ENCODE measurements at places on chromosomes 1 and 21.
A peak's percentile ranks its signal among the peaks of the same experiment; 100 is the strongest.

DNA sequence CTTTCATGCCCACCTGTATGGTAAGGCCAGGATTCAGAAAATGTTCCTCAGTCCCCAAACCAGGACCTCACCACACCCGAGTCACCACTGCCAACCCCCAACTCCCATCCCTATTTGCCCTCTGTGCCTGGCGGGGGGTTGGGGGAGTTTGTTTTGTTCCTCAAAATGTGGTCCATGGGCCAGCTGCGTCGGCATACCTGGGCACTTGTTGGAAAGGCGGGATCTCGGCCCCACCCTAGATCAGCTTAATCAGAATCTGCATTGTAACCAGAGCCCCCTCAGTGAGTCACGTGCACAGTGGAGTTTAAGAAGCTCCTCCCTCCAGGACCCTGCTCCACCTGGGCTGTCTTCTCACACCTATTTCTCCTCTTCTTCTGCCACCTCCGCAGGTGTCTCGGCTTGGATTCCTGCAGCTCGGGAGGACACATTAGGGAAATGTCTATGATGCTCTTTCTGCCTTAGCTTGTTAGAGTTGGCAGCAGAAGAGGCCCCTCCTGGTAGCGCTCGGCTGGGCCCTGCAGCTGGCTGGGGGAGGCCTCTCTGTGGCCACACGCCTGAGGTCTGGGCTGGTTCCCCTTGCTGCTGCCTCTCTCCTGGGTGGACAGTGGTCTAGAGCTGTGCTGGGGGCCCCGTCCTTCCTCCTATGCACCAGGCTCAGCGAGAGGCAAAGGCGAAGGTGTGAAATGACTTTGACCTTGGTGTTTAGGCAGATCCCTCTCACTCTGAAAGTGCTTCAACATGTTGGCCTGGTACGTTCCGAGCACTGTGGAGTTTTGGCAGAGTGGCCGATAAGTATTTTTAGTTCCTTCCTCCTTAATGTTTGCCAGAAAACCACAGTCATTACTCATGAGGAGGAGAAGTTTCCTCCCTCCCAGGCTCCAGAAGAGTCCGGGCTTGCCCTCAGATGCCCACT lies 41.8 kb upstream of the CAMTA1 start:
- H3K4me3 ChIP-seq, result no peak overlapping the region
- peaks cover 55% of the 10 kb centered on the region for H3K4me1 ChIP-seq
- DNase-seq, result peak; percentile 76

DNA sequence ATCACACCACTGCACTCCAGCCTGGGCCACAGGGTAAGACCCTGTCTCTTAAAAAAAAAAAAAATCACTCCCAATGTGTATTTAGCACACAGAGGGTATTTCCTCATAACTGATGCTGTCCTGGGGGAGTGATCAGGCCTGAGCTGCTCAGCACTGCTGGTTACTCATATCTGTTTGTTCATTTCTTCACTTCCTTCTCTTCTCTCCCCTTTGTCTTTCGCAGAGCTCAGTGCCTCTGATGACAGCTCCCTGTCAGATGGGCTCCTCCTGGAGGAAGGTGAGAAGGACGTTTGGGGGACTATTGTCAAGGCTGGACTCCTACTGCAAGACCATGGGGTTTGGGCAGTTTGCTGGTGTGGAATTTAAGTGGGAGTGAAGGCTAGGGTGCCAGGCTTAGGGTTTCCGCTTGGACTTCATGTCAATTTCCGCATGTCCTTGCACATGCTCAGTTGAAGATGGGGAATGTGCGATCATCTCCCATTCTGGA lies 13.0 kb downstream of the INAVA start:
- H3K27me3 ChIP-seq, result no peaks in the 10 kb centered on the region
- DNase-seq, result peak; percentile 55
- no peak overlapping the region for H3K4me3 ChIP-seq
- peaks cover 12% of the 10 kb centered on the region for H3K4me1 ChIP-seq
- H3K36me3 ChIP-seq, result no peaks in the 10 kb centered on the region

DNA sequence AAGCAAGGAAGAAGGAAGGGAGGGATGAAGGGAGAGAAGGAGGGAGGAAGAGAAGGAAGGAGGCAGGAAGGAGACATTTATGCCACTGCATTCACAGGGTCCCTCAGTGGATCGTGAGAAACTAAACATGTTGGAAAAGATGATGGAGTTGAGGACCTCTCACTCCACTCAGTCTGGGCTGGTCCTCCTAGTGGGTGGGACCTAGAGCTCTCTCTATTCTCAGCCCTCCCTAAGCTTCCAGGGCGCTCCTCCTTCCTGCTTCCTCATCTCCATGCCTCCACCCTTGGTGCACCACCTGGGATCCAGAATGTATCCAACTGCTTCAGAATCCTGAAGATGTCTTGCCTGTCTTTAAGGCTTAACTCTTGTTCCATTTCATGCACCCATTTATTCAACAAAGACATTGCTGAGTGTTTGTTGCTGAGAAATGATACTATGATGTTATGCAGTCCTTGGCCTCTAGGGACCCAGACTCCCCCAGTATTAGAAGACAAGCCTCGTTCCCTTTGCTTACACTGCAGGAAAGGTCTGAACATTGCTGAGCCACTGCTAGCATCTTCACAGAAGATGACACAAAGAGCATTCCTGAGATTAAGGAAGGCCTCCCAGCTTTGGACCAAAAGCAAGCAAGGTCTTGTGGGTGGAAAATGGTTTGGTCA lies 88.5 kb downstream of the BEND5 start:
- H3K27me3 ChIP-seq, result no peaks in the 10 kb centered on the region
- no peak for DNase-seq
- H3K4me3 ChIP-seq, result no peak overlapping the region
- H3K36me3 ChIP-seq, result no peaks in the 10 kb centered on the region
- H3K27ac ChIP-seq, result no peak overlapping the region
- H3K4me1 ChIP-seq, result no peaks in the 10 kb centered on the region

- no peaks in the 10 kb centered on the region for H3K36me3 ChIP-seq
- H3K4me3 ChIP-seq, result no peak overlapping the region
- DNase-seq, result no peak
These were observed 24.2 kb downstream of the KCNA10 start for GRCh38 chr1:110494522-110495406.

GRCh38 chr1:199629624-199630023 lies 397.9 kb upstream of the NR5A2 start:
- H3K4me3 ChIP-seq, result no peak overlapping the region
- no peaks in the 10 kb centered on the region for H3K4me1 ChIP-seq
- no peak overlapping the region for H3K27ac ChIP-seq
- no peaks in the 10 kb centered on the region for H3K27me3 ChIP-seq
- DNase-seq, result no peak

GRCh38 chr1:246074421-246074820 lies 432.7 kb downstream of the SMYD3 start:
- no peaks in the 10 kb centered on the region for H3K36me3 ChIP-seq
- DNase-seq, result no peak
- no peaks in the 10 kb centered on the region for H3K27me3 ChIP-seq
- H3K27ac ChIP-seq, result no peak overlapping the region

Data from CD14-positive monocyte (primary cell).